ENCODE measurements at places on chromosomes 16 and 17. TPM values are rescaled to one million over a fixed set of nuclear protein-coding genes. Genes with fewer than 3 reads are reported as not detected.

DNA sequence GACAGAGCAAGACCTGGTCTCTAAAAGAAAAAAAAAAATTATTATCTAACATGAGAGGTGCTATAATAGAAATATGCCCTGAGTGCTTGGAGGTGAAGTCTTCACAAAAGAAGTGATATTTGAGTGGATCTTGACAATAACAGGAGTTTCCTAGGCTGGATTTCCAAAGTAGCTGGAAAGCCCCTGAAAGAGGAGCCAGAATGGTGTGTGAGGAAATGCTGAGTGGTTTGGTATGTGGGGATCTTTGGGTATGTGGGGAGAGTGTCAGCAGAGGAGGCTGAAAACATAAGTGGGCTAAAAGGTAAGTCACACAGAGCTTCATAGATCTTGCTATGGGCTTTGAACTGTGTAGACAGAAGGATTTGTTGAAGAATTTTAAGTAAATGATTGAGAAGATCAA lies 100.1 kb downstream of the YPEL2 start:
- H3K4me3 ChIP-seq = no peak overlapping the region
- DNase-seq = no peak
- H3K27ac ChIP-seq = peak overlapping the region; percentile 19
- H3K27me3 ChIP-seq = no peaks in the 10 kb centered on the region

DNA sequence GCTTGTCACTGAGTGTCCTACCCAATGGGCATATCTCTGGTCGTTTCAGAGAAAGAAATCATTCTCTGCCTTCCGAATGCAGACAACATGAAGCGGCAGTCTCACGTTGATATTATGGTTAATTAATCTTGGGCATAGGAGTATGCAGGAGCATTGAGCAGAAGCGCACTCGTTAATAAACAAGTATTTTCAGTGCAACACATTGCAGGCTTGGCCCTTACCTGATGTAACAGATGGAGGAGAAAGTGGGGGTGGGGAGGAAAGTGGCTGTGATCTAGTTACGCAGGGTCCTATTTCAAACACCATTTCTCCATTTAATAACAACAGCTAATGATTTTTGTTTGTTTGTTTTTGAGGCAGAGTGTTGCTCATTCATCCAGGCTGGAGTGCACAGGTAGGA lies 414.0 kb upstream of the RBFOX1 start:
- no peak overlapping the region for H3K27ac ChIP-seq
- no peak for DNase-seq
- H3K4me3 ChIP-seq = no peak overlapping the region
- no peaks in the 10 kb centered on the region for H3K27me3 ChIP-seq
- no peaks in the 10 kb centered on the region for H3K36me3 ChIP-seq

GRCh38 chr17:8273884-8274444 lies 14.5 kb upstream of the RANGRF start:
- H3K27me3 ChIP-seq = no peaks in the 10 kb centered on the region
- DNase-seq = no peak
- H3K36me3 ChIP-seq = peaks cover 5% of the 10 kb centered on the region
- H3K27ac ChIP-seq = no peak overlapping the region

- H3K36me3 ChIP-seq = peaks cover 3% of the 10 kb centered on the region
- H3K27ac ChIP-seq = no peak overlapping the region
- no peak overlapping the region for H3K4me3 ChIP-seq
- H3K4me1 ChIP-seq = peaks cover 14% of the 10 kb centered on the region
- H3K27me3 ChIP-seq = no peaks in the 10 kb centered on the region
These were observed 6.8 kb downstream of the MAPK8IP3 start for GRCh38 chr16:1712791-1713261.

- peaks cover 21% of the 10 kb centered on the region for H3K4me1 ChIP-seq
- peak; percentile 94 for DNase-seq
- no peaks in the 10 kb centered on the region for H3K27me3 ChIP-seq
These were observed 1.0 kb downstream of the PER1 start for GRCh38 chr17:8151120-8151640.

DNA sequence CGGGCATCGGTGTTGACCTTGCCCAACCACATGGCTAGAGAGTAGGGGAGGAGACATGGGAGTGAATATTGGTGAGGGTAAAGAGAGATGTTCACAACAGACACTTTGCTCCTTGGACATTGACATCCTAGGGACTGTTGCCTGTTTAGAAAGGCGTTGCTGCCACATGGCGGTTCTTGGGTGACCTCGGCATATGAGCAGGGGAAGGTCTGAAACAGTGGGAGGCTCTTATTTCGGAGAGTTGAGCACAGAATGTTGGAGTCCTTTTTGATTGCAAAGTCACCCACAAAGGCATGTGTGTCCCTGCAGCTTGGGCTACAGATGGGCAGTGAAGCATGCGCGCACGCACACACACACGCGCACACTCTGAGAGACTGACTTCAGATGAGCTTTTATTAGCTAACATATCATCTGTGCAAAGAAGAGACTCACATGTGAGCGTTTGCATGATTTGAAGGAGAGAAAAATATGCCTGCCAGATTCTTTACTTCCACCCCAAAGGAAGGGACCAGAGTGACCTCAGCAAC lies 104.4 kb downstream of the SHISA9 start:
- H3K4me1 ChIP-seq = no peaks in the 10 kb centered on the region
- H3K27ac ChIP-seq = no peak overlapping the region
- H3K4me3 ChIP-seq = no peak overlapping the region
- no peak for DNase-seq
- H3K36me3 ChIP-seq = no peaks in the 10 kb centered on the region

DNA sequence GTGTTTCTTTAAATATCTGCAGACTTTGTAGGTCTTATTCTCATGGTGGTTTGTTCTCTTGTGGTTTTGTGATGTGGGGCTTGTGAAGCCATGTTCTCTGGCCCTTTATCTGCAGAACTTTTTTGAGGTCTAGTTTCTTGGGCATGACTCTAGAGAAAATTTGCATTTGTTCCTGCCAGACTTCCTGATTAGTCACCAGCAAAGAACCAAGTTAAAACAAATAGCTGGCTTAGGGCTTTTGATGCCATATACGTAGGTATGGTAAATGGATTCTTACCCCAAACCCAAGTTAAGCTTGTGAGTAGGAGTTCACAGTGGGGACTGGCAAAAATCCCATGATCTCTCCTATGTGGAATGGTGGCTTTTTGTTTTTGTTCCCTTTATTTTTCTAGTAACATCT lies 68.7 kb upstream of the IRX3 start:
- no peak overlapping the region for H3K27ac ChIP-seq
- no peaks in the 10 kb centered on the region for H3K36me3 ChIP-seq
- no peaks in the 10 kb centered on the region for H3K27me3 ChIP-seq

GRCh38 chr17:57037411-57037810 lies 47.6 kb upstream of the AKAP1 start:
- H3K27me3 ChIP-seq = peaks cover 57% of the 10 kb centered on the region
- H3K36me3 ChIP-seq = no peaks in the 10 kb centered on the region
- H3K4me3 ChIP-seq = no peak overlapping the region
- no peak for DNase-seq
- H3K4me1 ChIP-seq = no peaks in the 10 kb centered on the region

DNA sequence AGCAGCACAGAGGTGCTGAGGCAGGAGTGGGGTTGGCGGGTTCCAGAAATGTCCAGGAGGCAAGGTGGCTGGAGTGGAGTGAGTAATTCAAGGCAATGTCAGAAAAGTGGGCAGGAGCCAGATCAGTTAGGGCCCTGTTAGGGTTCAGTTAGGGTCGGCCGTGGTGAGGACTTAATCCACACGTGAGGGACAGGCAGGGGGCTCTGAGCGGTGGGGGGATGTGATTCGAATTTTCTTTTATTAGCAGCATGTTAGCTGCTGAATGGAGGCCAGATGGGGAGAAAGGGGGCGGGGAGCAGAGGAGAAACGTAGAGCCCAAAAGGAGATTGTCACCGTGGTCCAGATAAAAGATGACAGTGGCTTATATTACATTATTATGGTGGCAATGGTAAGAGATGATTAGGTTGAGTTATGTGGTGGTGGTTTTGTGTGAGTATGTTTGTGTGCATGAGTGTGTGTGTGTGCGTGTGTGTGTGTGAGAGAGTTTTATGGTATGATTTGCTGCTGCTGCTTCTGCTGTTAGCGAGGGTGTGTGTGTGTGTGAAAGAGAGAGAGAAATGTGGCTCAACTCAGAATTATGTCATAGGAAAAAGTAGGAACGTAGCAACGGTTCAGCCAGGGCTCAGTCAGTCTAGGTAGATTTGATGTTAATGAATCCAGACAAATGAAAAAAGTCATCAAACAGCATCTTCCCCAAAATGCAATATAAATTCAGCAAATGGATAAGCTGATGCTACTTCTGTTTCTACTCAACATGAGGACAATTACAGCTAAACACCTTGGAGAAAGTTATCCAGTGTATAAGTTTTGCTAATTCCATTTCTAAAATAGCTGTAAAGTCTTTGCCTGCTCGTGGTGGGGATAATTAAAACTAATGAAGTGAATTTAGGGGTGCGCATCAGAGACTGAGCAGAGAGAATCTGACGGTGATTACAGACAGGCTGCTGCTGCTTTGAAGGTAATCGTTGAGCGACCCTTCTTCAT lies 390.6 kb downstream of the HAPSTR1 start:
- H3K27me3 ChIP-seq = no peaks in the 10 kb centered on the region
- no peaks in the 10 kb centered on the region for H3K36me3 ChIP-seq
- no peak overlapping the region for H3K27ac ChIP-seq
- H3K4me1 ChIP-seq = no peaks in the 10 kb centered on the region
- no peak overlapping the region for H3K4me3 ChIP-seq
- no peak for DNase-seq

GRCh38 chr16:1908184-1908583 lies 10.0 kb downstream of the HS3ST6 start:
- peaks cover 12% of the 10 kb centered on the region for H3K27me3 ChIP-seq
- no peak overlapping the region for H3K4me3 ChIP-seq
- no peak for DNase-seq
- no peaks in the 10 kb centered on the region for H3K4me1 ChIP-seq
- H3K36me3 ChIP-seq = no peaks in the 10 kb centered on the region
- H3K27ac ChIP-seq = no peak overlapping the region

DNA sequence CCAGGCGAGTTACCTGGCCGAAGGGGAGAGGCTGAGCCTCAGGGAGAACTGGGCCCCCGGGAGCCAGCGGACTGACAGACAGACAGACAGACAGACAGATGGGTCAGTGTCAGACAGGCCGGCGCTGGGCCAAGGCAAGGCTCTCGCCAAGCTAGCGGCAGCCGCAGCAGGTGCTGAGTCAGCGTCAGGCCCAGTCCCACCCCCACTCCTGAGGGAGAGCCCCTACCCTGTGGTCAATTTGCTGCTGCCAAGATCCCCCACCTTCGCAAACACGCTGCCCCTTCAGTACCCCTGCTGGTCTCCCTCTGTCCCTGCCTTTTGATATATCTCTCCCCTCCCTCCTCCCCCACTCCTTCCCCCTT lies 1.5 kb downstream of the FGF11 start:
- peak; percentile 46 for DNase-seq
- no peak overlapping the region for H3K27ac ChIP-seq
- H3K36me3 ChIP-seq = peaks cover 11% of the 10 kb centered on the region
- H3K4me1 ChIP-seq = peaks cover 51% of the 10 kb centered on the region
- H3K4me3 ChIP-seq = peak overlapping the region; percentile 78

- H3K4me1 ChIP-seq = peaks cover 16% of the 10 kb centered on the region
- H3K36me3 ChIP-seq = peaks cover 22% of the 10 kb centered on the region
- no peak overlapping the region for H3K4me3 ChIP-seq
- no peak for DNase-seq
These were observed 114.2 kb downstream of the RPTOR start for GRCh38 chr17:80658821-80659220.

DNA sequence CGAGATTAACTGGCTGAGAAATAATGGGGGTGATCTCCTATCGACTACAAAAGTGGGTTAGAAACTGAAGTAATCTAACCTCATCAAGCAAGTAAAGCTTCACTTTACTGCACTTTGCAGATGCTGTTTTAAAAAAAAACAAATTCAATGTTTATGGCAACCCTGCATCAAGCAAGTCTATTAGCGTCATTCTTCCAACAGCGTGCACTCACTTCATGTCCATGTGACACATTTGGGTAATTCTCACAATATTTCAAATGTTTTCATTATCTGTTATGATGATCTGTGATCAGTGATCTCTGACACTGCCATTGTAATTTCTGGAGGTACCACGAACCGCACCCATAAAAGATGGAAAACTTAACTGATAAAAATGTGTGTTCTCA lies 70.8 kb downstream of the KANSL1 start:
- peaks cover 12% of the 10 kb centered on the region for H3K36me3 ChIP-seq
- peaks cover 42% of the 10 kb centered on the region for H3K4me1 ChIP-seq
- no peak for DNase-seq
- no peak overlapping the region for H3K27ac ChIP-seq
- H3K4me3 ChIP-seq = peak overlapping the region; percentile 38

DNA sequence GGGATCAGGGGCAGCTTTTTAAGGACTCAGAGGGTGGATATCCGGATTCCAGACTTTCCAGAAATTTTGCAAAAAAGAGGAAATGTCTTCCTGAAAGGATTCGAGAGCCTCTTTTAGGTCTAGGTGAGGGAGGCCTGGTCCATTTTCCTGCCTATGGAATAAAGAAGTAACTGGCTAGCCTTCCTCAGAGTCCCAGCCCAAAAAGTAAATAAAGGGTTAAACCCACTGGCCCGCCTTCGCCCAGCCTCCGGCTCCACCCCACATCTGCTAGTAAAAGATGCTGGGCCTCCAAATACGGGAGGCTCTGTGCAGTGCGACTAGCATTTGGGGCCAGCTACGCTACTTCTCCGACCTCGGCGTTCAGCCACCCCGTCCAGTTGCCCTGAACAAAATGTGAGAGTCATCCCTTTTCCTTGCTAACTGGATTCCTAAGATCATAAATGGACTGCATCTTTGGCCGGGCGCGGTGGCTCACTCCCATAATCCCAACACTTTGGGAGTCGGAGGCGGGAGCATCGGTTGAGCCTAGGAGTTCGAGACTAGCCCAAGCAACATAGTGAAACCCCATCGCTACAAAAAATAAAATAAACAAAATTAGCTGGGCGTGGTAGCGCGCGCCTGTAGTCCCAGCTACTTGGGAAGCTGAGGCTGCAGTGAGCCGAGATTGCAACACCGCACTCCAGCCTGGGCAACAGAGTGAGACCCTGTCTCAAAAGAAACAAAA lies 824 bp upstream of the MPP2 start:
- no peak overlapping the region for H3K4me3 ChIP-seq
- no peak overlapping the region for H3K27ac ChIP-seq
- DNase-seq = peak; percentile 52
- no peaks in the 10 kb centered on the region for H3K36me3 ChIP-seq
- H3K4me1 ChIP-seq = peaks cover 7% of the 10 kb centered on the region

DNA sequence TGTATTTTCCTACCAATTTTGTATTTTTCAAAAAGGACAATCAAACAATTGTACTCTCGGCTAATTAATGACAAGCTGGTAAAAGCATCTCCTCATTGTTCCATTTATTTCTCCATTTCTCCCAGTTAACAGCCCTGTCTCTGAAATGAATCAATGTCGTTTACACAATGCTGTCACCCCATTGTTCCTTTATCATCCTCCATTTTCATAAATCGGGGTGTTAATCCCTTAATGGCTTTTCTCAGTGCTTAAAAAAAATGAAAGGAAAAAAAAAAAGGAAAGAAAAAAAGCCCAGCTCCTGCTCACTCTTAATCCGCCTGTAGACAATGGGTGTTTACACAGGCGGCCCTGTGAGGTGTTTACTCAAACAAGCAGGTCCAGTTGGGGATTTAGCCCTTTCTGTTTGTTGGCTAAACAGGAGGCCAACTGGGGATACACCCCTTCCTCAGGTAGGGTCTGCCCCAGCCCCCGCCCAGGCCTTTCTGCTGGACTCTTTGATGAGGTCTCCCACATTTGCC lies 86.8 kb upstream of the SALL1 start:
- H3K36me3 ChIP-seq = no peaks in the 10 kb centered on the region
- no peaks in the 10 kb centered on the region for H3K27me3 ChIP-seq
- H3K4me1 ChIP-seq = no peaks in the 10 kb centered on the region
- no peak for DNase-seq
- H3K27ac ChIP-seq = no peak overlapping the region

OR1F1 gene
- not detected for total RNA-seq

FBXO39 gene
- total RNA-seq = 1.5 TPM

CACNG5 gene
- total RNA-seq = not detected

KRTAP17-1 gene
- not detected for total RNA-seq

CDT1 gene
- 191 TPM for total RNA-seq

VKORC1 gene
- 66.3 TPM for total RNA-seq

KRTAP2-1 gene
- total RNA-seq = not detected

RHBDF1 gene
- total RNA-seq = 0.23 TPM
